ENCODE measurements at places on chromosomes 6 and 20. TPM values are rescaled to one million over a fixed set of nuclear protein-coding genes. Genes with fewer than 3 reads are reported as not detected.

DNA sequence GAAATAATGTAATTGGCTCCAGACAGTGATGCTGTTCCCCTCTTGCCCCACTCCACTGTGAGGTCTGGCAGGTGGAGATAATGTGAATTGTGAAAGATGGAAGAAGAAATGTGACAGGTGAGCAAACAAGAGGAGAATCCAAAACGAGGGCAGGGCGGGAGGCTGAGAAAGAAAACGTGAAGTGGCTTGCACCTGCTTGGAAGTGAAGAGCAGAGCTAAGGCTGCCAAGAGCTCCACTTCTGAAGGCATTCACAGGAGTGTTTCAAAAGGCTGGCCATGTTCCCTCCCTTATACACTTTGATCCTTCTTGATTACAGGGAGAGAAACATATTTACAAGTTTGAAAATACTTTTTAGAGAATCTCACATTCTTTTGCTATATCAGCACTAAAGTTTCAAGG, 359.4 kb downstream of the EPHA7 start:
- DNase-seq = no peak

GRCh38 chr20:25073544-25073943, 8.4 kb downstream of the VSX1 start:
- DNase-seq = no peak

The TPD52L1 gene
- total RNA-seq = 41.4 TPM

The KHDRBS2 gene
- total RNA-seq = not detected

- DNase-seq = no peak
These were observed 86.9 kb downstream of the LYRM4 start for GRCh38 chr6:5173810-5174209.

The PKIB gene
- 28.0 TPM for total RNA-seq

DNA sequence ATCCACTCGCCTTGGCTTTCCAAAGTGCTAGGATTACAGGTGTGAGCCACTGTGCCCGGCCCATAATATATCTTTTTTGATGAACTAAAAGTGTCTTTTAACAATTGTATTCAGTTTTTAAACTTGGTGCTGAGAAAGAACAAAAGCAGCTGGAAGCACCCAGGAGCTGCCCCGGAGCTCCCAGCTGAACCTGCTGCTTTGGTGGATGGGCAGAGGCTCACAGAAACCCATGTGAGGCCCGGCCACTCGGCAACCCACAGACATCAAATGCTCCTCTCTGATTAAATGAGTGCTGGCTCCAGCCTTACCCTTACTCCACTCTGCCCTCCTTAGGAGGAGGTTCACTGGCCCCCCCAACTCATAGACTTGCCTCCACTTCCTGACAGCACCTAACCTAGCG, 59.4 kb upstream of the FRMD1 start:
- no peak for DNase-seq

GRCh38 chr6:31418251-31418650, 14.9 kb downstream of the MICA start:
- no peak for DNase-seq

Measured in PC-3 (cell line).